ENCODE measurements at places on chromosomes 6 and 20. TPM values are rescaled to one million over a fixed set of nuclear protein-coding genes. Genes with fewer than 3 reads are reported as not detected.

CD24 gene
- total RNA-seq = not detected

SMIM26 gene
- total RNA-seq = 64.2 TPM

SLC32A1 gene
- total RNA-seq = not detected

SEMG1 gene
- total RNA-seq = not detected

PEX6 gene
- 40.5 TPM for total RNA-seq

MATN4 gene
- total RNA-seq = not detected

ARMC12 gene
- 1.3 TPM for total RNA-seq

HLA-DRB1 gene
- total RNA-seq = 14.2 TPM

ISM1 gene
- total RNA-seq = 4.3 TPM

GNAS-AS1 gene
- total RNA-seq = 1.1 TPM

HLA-DQB2 gene
- total RNA-seq = not detected

CST2 gene
- not detected for total RNA-seq

BIRC7 gene
- not detected for total RNA-seq

LY6G6F gene
- total RNA-seq = not detected

SLC22A3 gene
- total RNA-seq = not detected

TMEM244 gene
- total RNA-seq = 0.87 TPM

MOCS1 gene
- total RNA-seq = 0.25 TPM

IRF4 gene
- 8.5 TPM for total RNA-seq

TBXT gene
- total RNA-seq = not detected

IL17A gene
- not detected for total RNA-seq

APOBEC2 gene
- not detected for total RNA-seq

KCNK17 gene
- total RNA-seq = not detected

NKAIN4 gene
- total RNA-seq = not detected

RIMS4 gene
- not detected for total RNA-seq

ADTRP gene
- total RNA-seq = 7.0 TPM

TCF15 gene
- not detected for total RNA-seq

SLC26A8 gene
- 0.09 TPM for total RNA-seq

MROH8 gene
- 1.5 TPM for total RNA-seq

HLA-DRB5 gene
- 0.86 TPM for total RNA-seq

SLC4A11 gene
- 0.35 TPM for total RNA-seq

Data from CD4-positive, alpha-beta memory T cell (primary cell).